ENCODE measurements at places on chromosomes 5 and 9. TPM values are rescaled to one million over a fixed set of nuclear protein-coding genes. Genes with fewer than 3 reads are reported as not detected.

- H3K27ac ChIP-seq: no peak overlapping the region
- H3K27me3 ChIP-seq: peaks cover 7% of the 10 kb centered on the region
- no peaks in the 10 kb centered on the region for H3K4me1 ChIP-seq
- no peaks in the 10 kb centered on the region for H3K36me3 ChIP-seq
- H3K4me3 ChIP-seq: no peak overlapping the region
- DNase-seq: no peak
Measured at GRCh38 chr9:79565245-79565644, 6.5 kb upstream of the TLE4 start.

GRCh38 chr5:93915142-93915553, 173.7 kb upstream of the POU5F2 start:
- H3K4me1 ChIP-seq: no peaks in the 10 kb centered on the region
- H3K4me3 ChIP-seq: no peak overlapping the region
- DNase-seq: no peak
- H3K27me3 ChIP-seq: no peaks in the 10 kb centered on the region
- H3K27ac ChIP-seq: no peak overlapping the region

GRCh38 chr9:120440791-120441190, 139.2 kb downstream of the CDK5RAP2 start:
- no peak overlapping the region for H3K27ac ChIP-seq
- H3K27me3 ChIP-seq: no peaks in the 10 kb centered on the region
- DNase-seq: no peak
- no peak overlapping the region for H3K4me3 ChIP-seq

- peaks cover 16% of the 10 kb centered on the region for H3K4me1 ChIP-seq
- H3K4me3 ChIP-seq: no peak overlapping the region
- DNase-seq: no peak
- no peaks in the 10 kb centered on the region for H3K36me3 ChIP-seq
- H3K27ac ChIP-seq: no peak overlapping the region
- no peaks in the 10 kb centered on the region for H3K27me3 ChIP-seq
Measured at GRCh38 chr5:143115381-143115780, 288.1 kb downstream of the NR3C1 start.

- H3K4me3 ChIP-seq: no peak overlapping the region
- H3K4me1 ChIP-seq: no peaks in the 10 kb centered on the region
- H3K36me3 ChIP-seq: peaks cover 13% of the 10 kb centered on the region
- no peak for DNase-seq
- no peaks in the 10 kb centered on the region for H3K27me3 ChIP-seq
- H3K27ac ChIP-seq: no peak overlapping the region
Measured at GRCh38 chr5:16135506-16135905, 44.1 kb downstream of the MARCHF11 start.

GRCh38 chr5:74956278-74956677, 90.1 kb upstream of the FAM169A start:
- no peaks in the 10 kb centered on the region for H3K36me3 ChIP-seq
- peak overlapping the region; percentile 59 for H3K4me3 ChIP-seq
- DNase-seq: no peak

DNA sequence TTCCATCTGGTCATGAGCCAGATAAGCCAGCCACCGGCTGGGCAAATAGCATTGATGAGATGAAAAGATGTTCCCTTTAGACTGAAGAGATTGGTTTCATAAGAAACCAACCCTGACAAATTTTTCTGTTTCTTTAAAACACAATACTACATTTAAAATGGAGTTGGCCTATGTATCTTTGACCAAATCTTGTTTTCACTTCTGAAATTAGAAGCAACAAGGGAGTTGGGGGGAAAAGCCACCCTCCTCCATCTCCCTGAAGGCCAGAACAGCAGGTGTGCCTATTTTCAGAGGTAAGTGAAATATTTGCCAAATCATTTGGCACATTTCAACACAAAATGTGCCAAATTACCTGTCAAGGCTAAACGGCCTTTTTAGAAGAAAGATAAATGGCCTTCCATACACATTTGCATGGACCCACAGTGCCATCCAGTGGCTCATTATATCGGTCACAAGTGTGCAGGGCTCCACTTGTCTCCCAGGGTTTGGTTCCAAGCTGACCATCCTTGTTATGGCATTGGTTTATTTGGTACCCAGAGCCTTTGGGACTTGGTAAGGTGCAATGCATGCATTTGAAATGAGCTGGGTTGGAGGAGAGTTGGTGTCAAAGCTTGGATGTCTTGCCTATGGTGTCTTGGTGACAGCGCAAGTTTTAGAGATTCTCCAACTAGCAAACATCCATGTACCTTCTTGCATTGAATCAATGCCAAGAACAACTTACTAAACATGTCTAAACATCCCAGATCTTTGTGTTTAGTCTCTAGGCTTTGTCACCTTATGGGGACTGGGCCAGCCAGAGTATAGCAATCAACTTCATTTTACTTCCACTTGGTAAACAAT, 372.0 kb upstream of the KIF2A start:
- no peaks in the 10 kb centered on the region for H3K36me3 ChIP-seq
- DNase-seq: peak; percentile 87
- no peaks in the 10 kb centered on the region for H3K4me1 ChIP-seq

GRCh38 chr9:126965541-126966428, 51.2 kb downstream of the RALGPS1 start:
- no peaks in the 10 kb centered on the region for H3K36me3 ChIP-seq
- peak; percentile 86 for DNase-seq
- peaks cover 2% of the 10 kb centered on the region for H3K27me3 ChIP-seq
- no peak overlapping the region for H3K4me3 ChIP-seq
- no peaks in the 10 kb centered on the region for H3K4me1 ChIP-seq

- H3K27ac ChIP-seq: no peak overlapping the region
- no peaks in the 10 kb centered on the region for H3K4me1 ChIP-seq
- no peak overlapping the region for H3K4me3 ChIP-seq
- no peaks in the 10 kb centered on the region for H3K36me3 ChIP-seq
- DNase-seq: peak; percentile 89
Measured at GRCh38 chr5:78899922-78900362, 85.2 kb downstream of the ARSB start.

DNA sequence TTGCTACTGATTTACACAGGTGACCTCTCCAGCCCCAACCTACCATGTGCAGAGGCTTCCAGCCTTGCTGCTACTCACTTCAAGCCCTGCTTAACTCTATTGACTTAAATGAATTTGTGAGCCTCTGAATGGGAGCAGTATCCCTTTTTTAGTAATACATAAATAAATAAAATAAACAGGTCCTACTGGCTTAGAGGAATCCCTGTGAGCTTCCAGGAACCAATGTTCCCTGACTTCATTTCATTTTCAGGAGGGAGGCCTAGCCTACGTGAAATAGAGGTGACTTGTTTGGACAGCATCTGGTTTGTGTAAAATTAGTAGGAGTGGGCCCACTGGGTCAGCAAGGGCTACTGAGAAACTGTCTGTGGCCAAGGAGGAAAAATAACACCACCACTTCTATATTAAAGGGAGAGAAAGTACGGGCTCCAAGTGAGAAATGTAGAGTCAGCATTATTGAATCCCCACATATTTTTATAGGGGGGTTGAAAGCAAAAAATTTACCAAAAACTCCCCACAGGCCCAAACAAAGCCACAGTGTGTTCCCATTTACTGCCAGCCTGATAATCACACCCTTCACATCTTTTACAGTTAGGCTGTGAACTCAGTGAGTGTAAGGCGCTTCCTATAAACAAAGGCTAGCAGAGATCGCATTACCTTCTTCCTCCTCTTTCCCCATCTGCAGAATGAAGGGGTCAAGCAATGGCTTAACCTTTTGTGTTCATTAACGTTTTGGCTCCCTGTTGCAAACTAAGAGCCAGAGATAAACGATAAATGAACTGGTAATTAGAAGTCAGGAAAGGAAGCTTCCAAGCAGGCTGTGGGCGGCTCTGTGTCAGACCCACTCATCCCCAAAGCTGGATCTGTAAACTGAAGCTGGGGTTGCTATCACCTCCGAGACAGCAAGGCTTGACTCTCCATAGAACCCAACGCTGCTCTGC, 138.8 kb upstream of the LIFR start:
- H3K27me3 ChIP-seq: no peaks in the 10 kb centered on the region
- no peaks in the 10 kb centered on the region for H3K36me3 ChIP-seq
- peaks cover 13% of the 10 kb centered on the region for H3K4me1 ChIP-seq
- H3K27ac ChIP-seq: no peak overlapping the region

DNA sequence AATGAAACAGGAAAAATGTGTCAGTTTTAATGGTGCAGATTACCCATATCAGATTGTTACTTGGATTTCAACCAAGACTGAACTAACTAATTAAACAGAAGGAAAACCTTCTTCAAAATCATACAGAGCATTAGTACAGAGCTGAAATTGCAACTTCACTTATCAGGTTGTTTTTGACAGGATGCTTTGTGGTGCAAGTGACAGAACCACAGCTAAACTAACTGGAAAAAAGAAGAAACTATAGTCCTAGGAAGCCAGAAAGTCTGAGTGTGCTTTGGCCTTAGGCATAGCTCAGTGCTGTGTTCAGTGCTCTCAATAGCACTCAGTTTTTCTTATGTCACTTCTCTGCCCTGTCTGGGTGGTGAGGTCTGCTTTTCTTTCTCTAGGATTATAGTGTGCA, 267.4 kb downstream of the CHSY3 start:
- no peaks in the 10 kb centered on the region for H3K27me3 ChIP-seq
- no peaks in the 10 kb centered on the region for H3K4me1 ChIP-seq
- no peaks in the 10 kb centered on the region for H3K36me3 ChIP-seq
- no peak overlapping the region for H3K4me3 ChIP-seq
- H3K27ac ChIP-seq: no peak overlapping the region
- DNase-seq: no peak

- H3K4me1 ChIP-seq: no peaks in the 10 kb centered on the region
- DNase-seq: no peak
- no peak overlapping the region for H3K4me3 ChIP-seq
- H3K36me3 ChIP-seq: no peaks in the 10 kb centered on the region
Measured at GRCh38 chr5:52740007-52740406, 47.7 kb upstream of the ITGA1 start.

- DNase-seq: no peak
- H3K4me3 ChIP-seq: no peak overlapping the region
- no peaks in the 10 kb centered on the region for H3K36me3 ChIP-seq
- no peak overlapping the region for H3K27ac ChIP-seq
Measured at GRCh38 chr9:100083448-100084127, 15.2 kb downstream of the ERP44 start.

DNA sequence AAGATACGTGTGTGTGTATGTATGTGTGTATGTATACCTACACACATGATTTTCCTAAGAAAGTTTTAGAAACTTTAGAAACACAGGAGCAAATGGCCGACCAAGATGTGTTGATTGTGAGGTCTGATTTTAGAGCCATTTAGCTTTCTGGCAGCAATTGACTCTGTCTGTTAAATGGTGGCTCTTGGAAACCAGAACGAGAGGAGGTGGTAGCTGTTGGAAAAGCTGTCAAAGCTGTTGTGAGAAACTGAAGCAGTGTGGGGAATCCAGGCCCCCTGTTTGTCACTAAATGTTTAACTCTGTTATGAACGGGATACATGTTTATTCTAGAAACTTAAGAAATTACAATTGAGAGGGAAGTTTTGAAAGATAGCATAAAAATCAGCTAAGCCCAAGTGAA, 91.4 kb downstream of the GOLPH3 start:
- DNase-seq: peak; percentile 1
- no peak overlapping the region for H3K27ac ChIP-seq
- H3K36me3 ChIP-seq: no peaks in the 10 kb centered on the region
- H3K27me3 ChIP-seq: no peaks in the 10 kb centered on the region

GRCh38 chr9:113567361-113568080, 104.0 kb downstream of the RGS3 start:
- no peak overlapping the region for H3K4me3 ChIP-seq
- H3K27ac ChIP-seq: no peak overlapping the region

- H3K4me3 ChIP-seq: no peak overlapping the region
- no peak for DNase-seq
- no peak overlapping the region for H3K27ac ChIP-seq
- no peaks in the 10 kb centered on the region for H3K36me3 ChIP-seq
- H3K27me3 ChIP-seq: no peaks in the 10 kb centered on the region
Measured at GRCh38 chr5:158641016-158641415, 458.7 kb downstream of the EBF1 start.

- peaks cover 6% of the 10 kb centered on the region for H3K4me1 ChIP-seq
- no peaks in the 10 kb centered on the region for H3K27me3 ChIP-seq
- H3K4me3 ChIP-seq: no peak overlapping the region
- no peak for DNase-seq
Measured at GRCh38 chr9:98187926-98188325, 4.5 kb downstream of the CORO2A start.

DNA sequence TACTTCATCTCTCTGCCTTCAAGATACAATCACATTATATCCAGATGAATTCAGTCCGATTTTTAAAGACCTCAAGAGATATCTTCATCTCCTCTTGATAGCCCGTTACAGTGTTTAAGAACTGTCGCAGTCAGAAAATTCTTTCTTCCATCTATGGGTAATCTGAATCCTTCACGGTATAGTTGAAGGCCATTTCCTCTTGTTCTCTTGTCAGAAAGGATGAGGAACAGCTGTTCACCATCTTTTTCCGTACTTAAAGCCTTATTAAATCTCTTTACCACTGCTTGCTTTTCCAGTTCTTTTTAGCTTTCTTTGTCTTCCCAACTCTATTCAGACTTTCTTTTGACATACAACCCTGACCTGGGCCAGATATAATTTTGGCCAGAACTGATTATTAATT, 121.8 kb downstream of the XRCC4 start:
- H3K4me1 ChIP-seq: no peaks in the 10 kb centered on the region
- no peaks in the 10 kb centered on the region for H3K27me3 ChIP-seq
- H3K27ac ChIP-seq: no peak overlapping the region

DNA sequence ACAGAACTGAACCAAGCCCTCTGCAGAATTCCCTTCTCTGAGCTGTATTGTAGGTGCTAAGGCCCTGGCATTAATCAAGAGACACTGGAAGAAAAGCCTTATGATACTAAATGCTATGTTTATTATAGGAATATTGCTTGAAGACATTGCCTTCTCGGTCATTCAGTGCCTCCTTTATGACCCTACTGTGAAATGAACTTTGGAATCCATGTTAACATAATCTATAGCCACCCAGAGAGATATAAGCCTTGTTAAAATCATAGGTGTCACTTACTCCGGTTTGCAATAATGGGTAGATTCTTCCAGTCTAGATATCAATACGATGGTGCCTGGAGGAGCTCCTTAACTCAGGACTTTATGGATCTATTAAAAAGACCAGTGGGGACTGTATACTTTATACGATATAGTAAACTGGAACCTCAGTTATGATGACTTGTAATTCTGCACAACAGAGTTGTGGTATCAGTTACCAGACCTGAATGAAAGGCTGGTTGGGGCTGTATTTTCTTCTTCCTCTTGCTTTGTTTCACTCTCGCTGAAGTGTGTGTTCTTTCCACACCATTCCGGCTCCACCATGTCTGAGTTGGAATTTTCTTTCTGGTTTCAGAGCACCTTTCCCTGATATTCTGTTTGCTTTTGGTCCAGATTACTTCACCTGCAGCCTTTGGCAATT, 154.5 kb downstream of the DROSHA start:
- no peak overlapping the region for H3K27ac ChIP-seq
- no peak for DNase-seq
- no peaks in the 10 kb centered on the region for H3K36me3 ChIP-seq
- H3K4me1 ChIP-seq: no peaks in the 10 kb centered on the region

Gene ENTREP1
- total RNA-seq: 25.8 TPM

Gene PKD2L2
- total RNA-seq: not detected

Gene TRIM36
- 15.9 TPM for total RNA-seq

Gene C5orf52
- total RNA-seq: not detected

Gene ANAPC2
- total RNA-seq: 69.2 TPM

Gene RNF208
- total RNA-seq: 27.3 TPM

Gene PHAX
- 49.9 TPM for total RNA-seq
